ENCODE measurements at places on chromosomes 1 and 21. TPM values are rescaled to one million over a fixed set of nuclear protein-coding genes. Genes with fewer than 3 reads are reported as not detected.

Gene SWT1
- 2.3 TPM for total RNA-seq

Gene BARHL2
- not detected for total RNA-seq

DNA sequence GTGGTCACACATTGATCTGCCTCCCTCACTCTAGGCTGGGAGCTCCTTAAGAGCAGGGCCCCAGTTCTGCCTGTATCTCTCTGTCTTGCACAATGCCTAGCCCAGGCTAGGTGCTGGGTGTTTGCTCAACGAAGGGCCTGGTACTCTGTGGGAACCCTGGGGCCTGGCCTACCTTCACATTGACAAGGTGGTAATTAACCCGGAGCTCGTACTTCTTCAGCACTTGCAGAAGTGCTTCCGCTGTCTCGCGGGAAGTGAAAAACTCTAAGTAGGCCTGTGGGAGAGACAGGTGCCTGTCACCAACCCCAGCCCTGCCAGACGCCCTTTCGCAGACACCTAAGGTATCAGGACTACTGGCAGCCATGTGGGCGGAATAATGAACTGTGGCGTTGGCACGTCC lies 13.7 kb downstream of the MTHFR start:
- no peaks in the 10 kb centered on the region for H3K27me3 ChIP-seq
- peak overlapping the region; percentile 50 for H3K27ac ChIP-seq
- H3K36me3 ChIP-seq = no peaks in the 10 kb centered on the region
- H3K4me3 ChIP-seq = no peak overlapping the region

- no peak overlapping the region for H3K27ac ChIP-seq
- no peak for DNase-seq
- peaks cover 5% of the 10 kb centered on the region for H3K36me3 ChIP-seq
- peaks cover 22% of the 10 kb centered on the region for H3K4me1 ChIP-seq
- H3K27me3 ChIP-seq = no peaks in the 10 kb centered on the region
Observed at GRCh38 chr21:32481875-32482408, 69.4 kb downstream of the EVA1C start.

DNA sequence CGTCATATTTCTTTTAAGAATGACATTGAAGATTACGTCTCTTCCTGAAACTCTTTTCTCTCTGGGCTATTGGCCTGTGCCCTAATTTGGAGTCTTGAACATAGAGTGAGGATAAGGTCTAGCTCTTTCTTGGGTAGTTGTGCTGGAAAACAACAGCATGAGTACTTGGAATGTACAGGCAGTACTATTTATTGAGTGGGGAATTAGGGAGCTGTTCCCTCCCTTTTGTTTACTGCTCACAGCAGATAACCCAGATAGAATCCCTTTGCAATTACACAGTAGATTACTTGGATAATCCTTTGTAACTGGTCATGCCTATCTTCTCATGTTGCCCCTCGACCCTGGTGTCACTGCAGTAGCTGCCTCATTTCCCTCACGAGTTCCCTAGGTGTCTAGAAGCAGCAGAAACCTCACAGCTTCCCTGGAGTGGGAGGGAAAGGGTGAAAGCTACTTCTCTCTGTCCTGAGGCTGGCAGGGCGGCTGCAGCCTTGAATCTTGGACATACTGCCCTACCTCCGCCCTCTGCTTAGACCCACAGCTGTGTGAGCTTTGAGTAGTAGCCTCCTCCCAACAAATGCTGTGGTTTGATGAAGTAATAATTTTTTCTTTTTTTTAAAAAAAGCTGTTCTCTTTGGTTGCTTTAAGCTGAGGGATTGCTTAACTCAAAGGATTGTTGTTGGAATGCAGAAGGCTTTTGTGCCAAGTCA lies 70.6 kb downstream of the FGGY start:
- H3K36me3 ChIP-seq = peaks cover 16% of the 10 kb centered on the region
- no peak for DNase-seq
- H3K4me1 ChIP-seq = no peaks in the 10 kb centered on the region
- H3K27ac ChIP-seq = no peak overlapping the region

DNA sequence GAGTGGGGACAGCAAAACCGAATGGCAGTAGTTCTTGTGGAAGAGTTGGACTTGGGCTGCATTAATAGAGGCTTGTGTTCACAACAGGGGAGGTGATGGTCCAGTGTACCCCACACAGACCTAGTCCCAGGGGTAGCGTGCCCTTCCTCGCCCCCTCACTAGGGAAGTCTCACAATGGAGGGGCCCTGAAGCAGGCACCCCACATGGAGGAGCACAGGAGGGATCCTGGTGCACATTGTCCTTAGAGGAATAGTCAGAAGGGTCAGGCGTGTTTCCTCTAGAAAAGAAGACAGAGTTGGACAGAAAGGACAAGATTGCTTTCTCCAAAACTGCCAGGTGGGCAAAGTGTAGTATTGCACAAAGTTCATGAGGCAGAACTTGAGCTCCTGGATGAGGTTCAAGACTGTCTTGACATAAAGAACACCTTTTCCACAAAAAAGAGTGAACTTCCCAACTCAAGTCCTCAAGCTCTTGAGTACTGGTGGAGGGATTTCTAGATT lies 23.3 kb downstream of the ETNK2 start:
- H3K36me3 ChIP-seq = no peaks in the 10 kb centered on the region
- DNase-seq = no peak
- peaks cover 12% of the 10 kb centered on the region for H3K4me1 ChIP-seq
- no peaks in the 10 kb centered on the region for H3K27me3 ChIP-seq
- H3K27ac ChIP-seq = no peak overlapping the region

GRCh38 chr1:81876901-81877733 lies 76.4 kb downstream of the ADGRL2 start:
- peaks cover 7% of the 10 kb centered on the region for H3K36me3 ChIP-seq
- DNase-seq = no peak
- H3K27me3 ChIP-seq = no peaks in the 10 kb centered on the region
- no peaks in the 10 kb centered on the region for H3K4me1 ChIP-seq
- no peak overlapping the region for H3K27ac ChIP-seq

DNA sequence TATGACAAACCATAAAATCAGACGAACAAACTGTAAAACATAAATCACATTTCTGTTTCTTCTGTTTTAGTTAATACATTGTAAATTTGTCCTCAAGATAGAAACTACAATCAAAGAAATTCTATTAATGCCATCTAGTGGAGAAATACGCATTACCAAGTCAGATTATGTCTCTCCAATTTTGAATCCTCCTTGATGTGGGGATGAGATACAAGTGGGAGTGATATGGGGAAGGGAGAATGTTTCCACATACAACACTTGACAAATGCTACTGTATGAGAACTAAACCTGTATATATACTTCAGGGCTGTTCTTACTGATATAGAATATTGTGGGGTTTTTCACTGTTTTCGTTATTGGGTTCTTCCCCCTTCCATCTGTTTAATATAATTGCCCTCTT lies 2.6 kb downstream of the HFM1 start:
- H3K4me3 ChIP-seq = no peak overlapping the region
- no peaks in the 10 kb centered on the region for H3K36me3 ChIP-seq
- H3K27ac ChIP-seq = no peak overlapping the region
- no peak for DNase-seq
- H3K4me1 ChIP-seq = no peaks in the 10 kb centered on the region

- H3K27me3 ChIP-seq = no peaks in the 10 kb centered on the region
- H3K36me3 ChIP-seq = no peaks in the 10 kb centered on the region
- peak overlapping the region; percentile 54 for H3K27ac ChIP-seq
Observed at GRCh38 chr1:15384301-15384901, 25.3 kb upstream of the EFHD2 start.

Gene DNAI4
- 0.76 TPM for total RNA-seq

Gene KRTAP10-6
- total RNA-seq = not detected

- H3K27ac ChIP-seq = no peak overlapping the region
- peaks cover 6% of the 10 kb centered on the region for H3K4me1 ChIP-seq
- no peaks in the 10 kb centered on the region for H3K36me3 ChIP-seq
Observed at GRCh38 chr1:11309385-11309784, 36.4 kb downstream of the UBIAD1 start.

Gene AIRE
- not detected for total RNA-seq

DNA sequence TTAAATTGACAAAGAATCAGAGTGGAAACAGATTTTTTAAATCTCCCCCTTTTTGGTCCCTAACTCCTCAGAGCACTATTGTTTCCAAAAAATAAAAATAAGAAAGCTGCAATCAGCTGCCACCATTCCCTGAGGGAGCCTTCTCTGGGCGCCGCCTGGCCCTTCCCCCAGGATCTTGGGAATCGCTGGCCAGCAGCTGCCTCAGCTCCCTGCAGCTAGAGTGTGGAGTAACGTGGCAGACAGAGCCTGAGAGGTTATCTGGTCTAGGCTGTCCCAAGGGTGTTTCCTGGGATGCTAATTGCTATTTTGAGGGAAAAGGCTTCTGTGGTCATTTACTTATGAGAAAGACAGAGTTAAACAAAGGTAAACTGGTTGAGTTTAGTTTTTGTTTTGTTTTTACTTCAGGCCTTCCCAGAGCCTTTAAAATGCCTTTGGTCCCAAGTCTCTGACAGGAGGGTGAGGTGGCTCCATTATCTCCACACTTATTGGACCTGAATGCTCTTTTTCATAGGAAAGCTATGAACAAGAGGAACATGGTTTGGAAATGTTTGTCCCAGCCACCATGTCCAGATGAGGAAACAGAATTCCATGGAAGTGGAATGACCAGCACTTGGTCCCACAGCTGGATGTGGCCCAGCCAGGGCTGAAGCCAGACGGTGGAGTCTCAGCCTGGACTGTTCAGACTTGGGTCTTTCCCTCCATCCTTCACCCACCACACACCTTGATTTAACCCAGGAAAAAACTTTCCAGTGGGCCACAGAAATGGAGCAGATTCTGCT lies 14.1 kb upstream of the KIAA1614 start:
- H3K36me3 ChIP-seq = no peaks in the 10 kb centered on the region
- no peak for DNase-seq
- no peak overlapping the region for H3K4me3 ChIP-seq
- no peaks in the 10 kb centered on the region for H3K4me1 ChIP-seq
- no peak overlapping the region for H3K27ac ChIP-seq
- H3K27me3 ChIP-seq = peaks cover 5% of the 10 kb centered on the region

Gene SAMSN1
- total RNA-seq = 158 TPM

GRCh38 chr1:171280599-171280998 lies 32.3 kb downstream of the FMO1 start:
- H3K27ac ChIP-seq = no peak overlapping the region
- H3K4me1 ChIP-seq = no peaks in the 10 kb centered on the region
- H3K27me3 ChIP-seq = peaks cover 45% of the 10 kb centered on the region
- DNase-seq = no peak

DNA sequence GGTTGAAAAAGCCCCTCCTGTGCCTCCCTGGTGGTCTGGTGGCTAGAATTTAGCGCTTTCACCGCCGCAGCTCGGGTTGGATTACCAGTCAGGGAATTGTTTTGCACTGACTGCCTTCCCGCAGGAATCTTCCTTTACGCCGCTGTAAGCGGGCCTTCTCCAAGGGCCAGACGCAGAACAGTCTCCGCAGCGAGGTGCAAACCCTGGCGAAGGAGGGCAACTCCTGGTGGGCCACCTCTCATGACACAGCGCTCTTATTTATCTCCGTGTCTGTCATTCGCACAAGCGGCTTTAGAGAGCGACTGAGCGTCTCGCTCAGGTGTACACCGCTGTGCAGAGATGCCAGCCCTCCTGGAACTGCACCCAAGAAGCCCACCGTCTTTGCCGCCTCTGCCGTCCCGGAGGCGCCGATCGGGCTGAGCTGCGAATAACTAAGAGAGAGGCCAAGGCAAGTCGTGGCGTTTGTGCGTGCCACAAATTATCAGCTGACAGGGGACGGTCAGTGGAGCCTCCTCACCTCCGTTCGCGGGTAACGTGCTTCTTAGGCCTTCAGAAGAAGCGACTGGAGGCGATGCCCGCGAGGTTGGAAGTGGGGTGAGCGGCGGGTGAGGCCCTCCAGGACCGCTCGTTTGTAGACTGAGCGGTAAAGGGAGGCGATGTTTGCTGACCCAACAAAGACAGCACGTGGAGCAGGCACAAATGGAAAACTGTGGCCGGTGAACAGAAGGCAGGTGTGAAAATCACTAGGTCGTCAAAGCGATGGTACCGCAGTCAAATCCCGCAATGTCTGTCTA lies 93.5 kb downstream of the PRKAB2 start:
- no peaks in the 10 kb centered on the region for H3K36me3 ChIP-seq
- no peak for DNase-seq
- peaks cover 10% of the 10 kb centered on the region for H3K4me1 ChIP-seq
- no peak overlapping the region for H3K27ac ChIP-seq

GRCh38 chr21:25513810-25514209 lies 93.5 kb downstream of the MRPL39 start:
- peak overlapping the region; percentile 82 for H3K27ac ChIP-seq
- DNase-seq = no peak
- no peaks in the 10 kb centered on the region for H3K27me3 ChIP-seq
- H3K4me1 ChIP-seq = peaks cover 24% of the 10 kb centered on the region
- peak overlapping the region; percentile 72 for H3K4me3 ChIP-seq

DNA sequence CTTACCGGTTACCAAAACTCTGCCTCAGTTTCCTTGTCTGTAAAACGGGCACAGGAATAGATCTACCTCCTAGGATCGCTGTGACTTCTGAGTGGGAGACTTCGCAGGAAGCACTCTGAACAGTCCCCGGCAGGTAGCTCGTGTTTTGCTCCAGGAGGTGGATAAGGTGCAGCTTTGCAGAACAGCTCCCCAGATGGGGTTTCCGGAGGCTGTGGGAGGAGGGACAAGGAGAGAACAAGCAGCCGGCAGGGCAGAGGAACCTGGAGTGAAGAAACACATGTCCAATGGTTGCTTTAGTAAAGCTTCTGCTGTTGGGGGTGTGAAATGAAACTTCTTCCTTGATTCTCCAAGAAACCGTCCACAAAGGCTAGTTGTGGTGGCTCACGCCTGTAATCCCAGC lies 95.5 kb upstream of the TARDBP start:
- H3K4me1 ChIP-seq = peaks cover 18% of the 10 kb centered on the region
- DNase-seq = no peak
- no peak overlapping the region for H3K27ac ChIP-seq
- peak overlapping the region; percentile 57 for H3K4me3 ChIP-seq

Gene CACNA1S
- total RNA-seq = not detected

Gene PRR9
- total RNA-seq = not detected

Gene SDE2
- total RNA-seq = 25.5 TPM

DNA sequence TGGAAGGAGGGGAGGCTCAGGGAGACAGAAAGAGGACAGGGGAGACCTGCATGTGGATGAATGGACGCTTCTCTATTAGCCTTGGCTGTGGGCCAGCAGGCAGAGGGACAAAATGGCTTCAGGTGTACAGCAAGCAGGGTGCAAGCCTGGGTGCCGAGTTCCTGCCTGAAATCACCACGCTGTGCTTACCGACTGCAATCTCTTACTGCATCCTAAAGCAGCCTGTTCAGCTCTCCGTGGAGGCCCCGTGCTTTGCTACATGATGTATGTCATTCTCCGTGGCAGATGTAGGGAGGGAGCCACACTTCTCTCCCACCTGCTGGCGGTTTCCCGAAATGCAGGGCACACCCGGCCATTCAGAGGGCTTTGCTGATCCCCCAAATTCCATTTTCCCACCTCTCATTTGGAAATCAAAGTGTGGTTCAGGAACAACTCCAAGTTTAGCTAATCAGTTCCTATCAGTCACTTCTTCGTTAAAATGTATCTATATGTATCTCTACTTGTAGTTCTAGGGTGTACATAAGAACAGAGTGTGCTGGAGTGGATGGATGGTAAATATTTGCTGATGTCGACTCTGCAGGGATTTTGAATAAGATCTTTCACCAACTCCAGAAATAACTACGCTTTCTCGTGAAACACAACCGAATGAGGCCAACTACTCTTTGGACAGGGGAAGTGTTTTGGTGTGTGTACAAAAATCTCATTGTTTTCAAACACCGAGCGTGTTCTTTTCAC lies 122.3 kb upstream of the BACE2 start:
- no peaks in the 10 kb centered on the region for H3K36me3 ChIP-seq
- peaks cover 10% of the 10 kb centered on the region for H3K27me3 ChIP-seq

GRCh38 chr1:12035312-12035711 lies 16.0 kb downstream of the MIIP start:
- H3K4me1 ChIP-seq = peaks cover 16% of the 10 kb centered on the region
- no peak overlapping the region for H3K4me3 ChIP-seq
- H3K36me3 ChIP-seq = no peaks in the 10 kb centered on the region
- H3K27me3 ChIP-seq = no peaks in the 10 kb centered on the region
- DNase-seq = no peak

Data from natural killer cell treated with Interleukin-12 subunit alpha and Interleukin-12 subunit beta and Interleukin-15 and Interleukin-18, amount 100 ng/mL, for 72 hours (primary cell).